Psoas muscle (tissue), 8 donors: ENCODE measurements at places on chromosomes 3 and 15.

DNA sequence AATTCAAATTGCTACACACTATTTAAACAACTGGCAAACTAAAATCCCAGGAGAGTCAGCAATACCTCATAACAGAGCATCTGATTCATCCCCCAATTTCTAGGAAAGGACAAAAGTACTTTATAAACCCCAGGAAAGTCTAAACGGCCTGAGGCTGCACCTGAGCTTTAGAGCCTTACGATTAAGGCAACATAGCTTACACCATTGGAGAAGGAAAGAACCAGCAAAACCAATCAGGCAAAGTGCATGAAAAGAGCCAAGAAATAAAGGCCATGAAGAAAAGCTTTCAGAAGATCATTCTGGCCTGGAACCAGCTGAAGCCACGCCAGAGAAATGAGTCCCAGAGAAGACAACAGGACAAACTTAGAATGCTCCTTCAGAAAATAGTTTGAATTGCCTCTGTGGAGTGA, 48.1 kb downstream of the PTPN9 start:
- DNase-seq, result peak; percentile 86

- DNase-seq, result no peak
Measured at GRCh38 chr3:28672406-28672805, 323.8 kb upstream of the AZI2 start.

GRCh38 chr3:122271246-122271898, 53.7 kb upstream of the CSTA start:
- DNase-seq, result no peak

DNA sequence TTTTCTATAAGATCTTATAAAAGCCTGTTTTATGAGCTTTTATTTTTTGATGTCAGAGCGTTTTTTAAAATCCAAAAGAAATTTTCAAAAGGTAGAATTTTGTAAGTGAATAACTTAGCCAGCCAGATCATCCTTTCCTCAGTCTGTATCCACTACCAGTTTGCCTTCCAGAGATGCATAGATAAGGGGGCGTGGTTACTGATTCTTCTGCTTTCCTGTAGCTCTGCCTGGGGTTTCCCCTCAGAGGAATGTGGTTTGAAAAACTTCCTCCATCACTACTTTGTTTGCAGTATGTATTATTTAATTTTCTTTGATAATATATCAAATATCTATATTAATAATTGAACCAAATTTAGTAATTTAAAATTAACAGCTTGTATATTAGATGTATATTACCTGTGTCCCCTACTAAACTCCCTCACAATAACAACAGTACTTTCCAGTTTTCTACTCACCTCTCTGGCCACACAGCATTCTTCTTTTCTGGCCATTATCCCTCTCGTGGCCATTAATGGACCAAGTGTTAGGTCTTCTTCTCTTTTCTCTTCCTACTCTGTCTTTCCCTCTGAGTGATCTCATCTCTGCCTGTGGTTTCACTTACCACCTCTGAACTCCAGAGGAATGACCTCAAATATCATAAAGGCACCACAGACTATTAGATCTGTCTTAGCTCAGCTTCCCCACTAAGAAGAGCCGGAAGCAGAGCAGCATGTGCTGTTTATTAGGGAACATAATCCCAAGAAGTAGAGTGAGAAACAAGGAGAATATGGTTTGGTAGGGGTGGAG, 239.7 kb downstream of the UBE2E2 start:
- no peak for DNase-seq

DNA sequence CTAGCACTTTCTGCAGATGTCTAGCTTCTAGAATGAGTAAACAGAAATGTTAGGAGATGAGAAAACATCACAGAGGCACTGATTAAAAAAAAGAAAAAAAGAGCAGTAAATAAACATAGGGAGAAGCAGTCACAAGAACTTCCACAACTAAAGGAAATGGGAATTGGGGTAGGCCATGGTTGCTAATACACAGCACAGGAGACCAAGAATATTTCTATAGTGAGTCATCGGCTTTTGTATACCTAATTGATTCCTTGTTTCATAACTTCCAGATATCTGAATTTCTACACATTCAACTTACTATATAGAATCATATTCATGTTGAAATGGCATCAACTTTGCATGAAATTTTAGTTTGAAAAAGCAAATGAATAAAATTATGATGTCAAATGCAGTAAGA, 47.3 kb upstream of the TCF12 start:
- no peak for DNase-seq
